ENCODE measurements at places on chromosomes 2 and 18. TPM values are rescaled to one million over a fixed set of nuclear protein-coding genes. Genes with fewer than 3 reads are reported as not detected.

CYS1 gene
- 151 TPM for total RNA-seq

DNMT3A gene
- total RNA-seq, result 86.4 TPM

SCYGR3 gene
- total RNA-seq, result not detected

ATOH8 gene
- 24.5 TPM for total RNA-seq

ADAM23 gene
- 3.9 TPM for total RNA-seq

SALL3 gene
- total RNA-seq, result 10.9 TPM

EMILIN1 gene
- total RNA-seq, result 164 TPM

RNF152 gene
- 51.4 TPM for total RNA-seq

CD207 gene
- total RNA-seq, result not detected

DCAF17 gene
- total RNA-seq, result 24.8 TPM

RAB10 gene
- 65.4 TPM for total RNA-seq

CAPG gene
- total RNA-seq, result 86.4 TPM

GATA6 gene
- total RNA-seq, result 14.0 TPM

PARD3B gene
- total RNA-seq, result 44.8 TPM

ZEB2 gene
- total RNA-seq, result 240 TPM

FIGN gene
- total RNA-seq, result 6.1 TPM

CDK5R2 gene
- total RNA-seq, result 0.12 TPM

UBR3 gene
- 70.8 TPM for total RNA-seq

NDUFB3 gene
- total RNA-seq, result 58.4 TPM

Data from metanephros (tissue), 2 donors.